ENCODE measurements at places on chromosomes 3 and 15. TPM values are rescaled to one million over a fixed set of nuclear protein-coding genes. Genes with fewer than 3 reads are reported as not detected.

DNA sequence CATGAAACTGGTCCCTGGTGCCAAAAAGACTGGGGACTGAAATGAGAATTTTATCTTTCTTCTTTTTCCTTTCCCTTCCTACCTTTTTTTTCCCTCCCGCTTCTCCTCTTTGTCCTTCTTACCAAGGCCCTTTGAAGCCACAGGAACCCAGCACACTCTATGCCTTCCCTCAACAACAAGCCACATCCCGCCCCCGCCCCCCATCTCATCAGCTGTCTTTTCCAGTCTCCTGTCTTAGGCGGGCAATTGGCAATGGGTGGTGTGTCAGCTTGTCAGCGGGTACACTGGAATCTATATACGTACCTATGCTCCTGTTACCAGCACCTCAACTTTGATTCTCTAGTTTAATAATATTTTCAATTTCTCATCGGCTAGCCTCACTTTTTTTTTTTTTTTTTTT lies 56.3 kb upstream of the CHD2 start:
- no peak for DNase-seq
- H3K4me3 ChIP-seq, result no peak overlapping the region
- peaks cover 15% of the 10 kb centered on the region for H3K4me1 ChIP-seq
- H3K27ac ChIP-seq, result no peak overlapping the region
- no peaks in the 10 kb centered on the region for H3K27me3 ChIP-seq

DNA sequence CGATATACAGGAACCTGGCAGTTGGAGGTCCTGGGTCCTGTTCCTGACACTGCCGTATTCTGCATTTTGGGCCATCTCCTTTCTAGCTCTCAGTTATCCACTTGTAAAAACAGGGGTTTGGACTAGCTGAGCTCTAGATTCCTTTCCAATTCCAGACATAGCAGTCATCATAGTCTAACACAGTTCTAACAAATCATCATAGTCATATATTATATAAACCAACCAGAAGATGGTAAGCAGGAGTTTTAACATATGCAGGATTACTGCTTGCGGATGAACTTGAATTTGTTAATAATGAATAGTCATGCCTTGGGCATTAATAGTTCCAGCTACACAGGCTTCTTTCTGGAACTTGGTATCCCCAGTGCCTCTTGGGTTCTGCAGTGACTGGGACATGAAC lies 26.6 kb downstream of the MASP1 start:
- peaks cover 2% of the 10 kb centered on the region for H3K27me3 ChIP-seq
- H3K4me1 ChIP-seq, result no peaks in the 10 kb centered on the region
- no peak overlapping the region for H3K4me3 ChIP-seq
- H3K27ac ChIP-seq, result no peak overlapping the region
- no peaks in the 10 kb centered on the region for H3K36me3 ChIP-seq

GRCh38 chr3:191813245-191813644 lies 352.3 kb downstream of the PYDC2 start:
- H3K27me3 ChIP-seq, result no peaks in the 10 kb centered on the region
- H3K27ac ChIP-seq, result no peak overlapping the region

CRYGS gene
- 1.7 TPM for total RNA-seq

AHSG gene
- total RNA-seq, result 1.2 TPM
